ENCODE measurements at places on chromosomes 12 and 14. TPM values are rescaled to one million over a fixed set of nuclear protein-coding genes. Genes with fewer than 3 reads are reported as not detected.

- peaks cover 3% of the 10 kb centered on the region for H3K27me3 ChIP-seq
- H3K36me3 ChIP-seq, result no peaks in the 10 kb centered on the region
- DNase-seq, result no peak
- no peak overlapping the region for H3K4me3 ChIP-seq
- peaks cover 28% of the 10 kb centered on the region for H3K4me1 ChIP-seq
- no peak overlapping the region for H3K27ac ChIP-seq
These were observed 15.2 kb upstream of the ABHD12B start for GRCh38 chr14:50856660-50857059.

DNA sequence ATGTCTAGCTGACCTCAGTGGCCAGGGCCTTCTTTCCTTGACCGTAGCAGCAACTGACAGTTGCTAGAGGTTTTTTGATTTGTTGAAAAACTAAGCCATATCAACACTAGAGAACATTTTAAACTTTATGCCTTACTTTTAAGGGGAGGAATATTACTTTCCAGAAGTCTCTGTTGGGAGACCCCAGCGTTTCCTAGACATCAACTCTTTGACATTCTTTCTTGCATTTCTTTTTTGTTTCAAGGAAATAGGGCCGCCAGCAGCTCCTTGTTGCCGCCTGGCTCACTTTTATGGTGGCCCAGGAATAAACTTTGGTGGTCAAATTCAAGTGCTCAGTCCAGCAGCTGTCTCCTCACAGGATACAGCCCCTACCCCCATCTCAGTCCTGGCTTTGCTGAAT lies 2.5 kb upstream of the HOXC11 start:
- peaks cover 15% of the 10 kb centered on the region for H3K4me1 ChIP-seq
- H3K27me3 ChIP-seq, result peaks cover 71% of the 10 kb centered on the region
- no peak for DNase-seq
- no peak overlapping the region for H3K27ac ChIP-seq
- no peak overlapping the region for H3K4me3 ChIP-seq
- H3K36me3 ChIP-seq, result no peaks in the 10 kb centered on the region

DNA sequence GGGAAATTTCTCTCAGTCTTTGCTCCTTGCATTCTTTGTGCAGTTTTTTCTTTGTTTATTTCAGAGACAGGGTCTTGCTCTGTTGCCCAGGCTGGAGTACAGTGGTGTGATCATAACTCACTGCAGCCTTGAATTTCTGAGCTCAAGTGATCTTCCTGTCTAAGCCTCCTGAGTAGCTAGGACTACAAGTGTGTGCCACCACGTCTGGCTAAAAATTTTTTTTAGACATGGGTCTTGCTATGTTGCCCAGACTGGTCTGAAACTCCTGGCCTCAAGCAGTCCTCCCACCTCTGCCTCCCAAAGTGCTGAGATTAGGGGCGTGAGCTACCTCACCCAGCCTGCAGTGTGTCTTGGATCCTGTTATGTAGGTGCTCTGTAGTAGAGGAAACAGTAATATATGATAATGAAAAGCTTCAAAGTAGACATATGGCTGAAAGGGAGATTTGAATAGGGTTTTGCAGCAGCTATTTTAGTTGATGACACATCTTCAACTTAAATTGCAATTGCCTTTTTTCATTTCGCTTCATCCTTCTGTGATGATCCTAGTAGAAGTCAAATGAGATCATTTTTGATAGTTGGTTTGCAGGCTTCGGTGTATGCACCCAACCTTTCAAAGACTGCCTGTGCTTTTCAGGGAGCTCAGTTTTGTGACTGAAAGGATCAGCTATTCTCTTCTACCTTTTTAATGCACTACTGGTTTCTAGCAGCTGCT lies 75.4 kb downstream of the FUT8 start:
- DNase-seq, result no peak
- H3K36me3 ChIP-seq, result peaks cover 5% of the 10 kb centered on the region
- peaks cover 33% of the 10 kb centered on the region for H3K4me1 ChIP-seq
- no peak overlapping the region for H3K27ac ChIP-seq
- H3K27me3 ChIP-seq, result no peaks in the 10 kb centered on the region

Gene SLCO1B3
- not detected for total RNA-seq

Gene SMIM41
- not detected for total RNA-seq

GRCh38 chr12:109521831-109522230 lies 44.4 kb downstream of the UBE3B start:
- no peaks in the 10 kb centered on the region for H3K27me3 ChIP-seq
- H3K4me3 ChIP-seq, result no peak overlapping the region
- DNase-seq, result no peak
- peak overlapping the region; percentile 21 for H3K27ac ChIP-seq
- peaks cover 45% of the 10 kb centered on the region for H3K36me3 ChIP-seq

- H3K27ac ChIP-seq, result no peak overlapping the region
- no peak for DNase-seq
- no peaks in the 10 kb centered on the region for H3K36me3 ChIP-seq
- no peaks in the 10 kb centered on the region for H3K27me3 ChIP-seq
- no peak overlapping the region for H3K4me3 ChIP-seq
These were observed 217.4 kb upstream of the PDE3A start for GRCh38 chr12:20150835-20151422.

DNA sequence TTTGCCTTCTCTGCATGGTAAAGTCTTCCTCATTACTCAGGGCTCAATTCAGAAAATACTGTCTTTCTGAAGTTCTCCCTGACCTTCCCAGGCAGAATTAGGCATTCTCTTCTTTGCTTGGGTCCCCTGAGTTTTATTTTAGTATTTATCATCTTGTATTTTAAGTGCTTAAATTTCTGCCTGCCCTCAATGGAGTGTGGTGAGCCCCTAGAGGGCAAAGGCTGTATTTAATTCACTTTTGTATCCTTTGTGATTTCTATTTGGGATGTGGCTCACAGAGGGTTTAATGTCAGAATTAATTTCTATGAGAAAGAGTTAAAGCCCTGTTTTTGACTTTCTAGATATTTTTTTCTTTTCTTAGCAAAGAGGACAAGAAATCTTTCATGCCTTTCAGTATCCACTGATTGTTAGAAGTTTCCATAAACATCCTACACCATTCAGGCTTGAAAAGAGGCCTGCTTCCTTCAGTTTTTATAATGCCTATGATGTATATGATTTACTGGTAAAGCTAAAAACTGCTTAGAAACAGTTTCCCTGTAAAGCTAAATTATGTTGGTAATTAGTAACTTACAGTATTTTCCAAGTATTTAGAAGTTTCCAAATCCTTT lies 55.6 kb upstream of the PTPRB start:
- peaks cover 28% of the 10 kb centered on the region for H3K4me1 ChIP-seq
- no peak overlapping the region for H3K4me3 ChIP-seq
- H3K36me3 ChIP-seq, result no peaks in the 10 kb centered on the region
- H3K27ac ChIP-seq, result peak overlapping the region; percentile 64
